NCI-H2171 (cell line): ENCODE measurements at places on chromosomes 12 and 14.

GRCh38 chr12:15782667-15783066 is 6.5 kb downstream of the EPS8 start:
- DNase-seq, result no peak

DNA sequence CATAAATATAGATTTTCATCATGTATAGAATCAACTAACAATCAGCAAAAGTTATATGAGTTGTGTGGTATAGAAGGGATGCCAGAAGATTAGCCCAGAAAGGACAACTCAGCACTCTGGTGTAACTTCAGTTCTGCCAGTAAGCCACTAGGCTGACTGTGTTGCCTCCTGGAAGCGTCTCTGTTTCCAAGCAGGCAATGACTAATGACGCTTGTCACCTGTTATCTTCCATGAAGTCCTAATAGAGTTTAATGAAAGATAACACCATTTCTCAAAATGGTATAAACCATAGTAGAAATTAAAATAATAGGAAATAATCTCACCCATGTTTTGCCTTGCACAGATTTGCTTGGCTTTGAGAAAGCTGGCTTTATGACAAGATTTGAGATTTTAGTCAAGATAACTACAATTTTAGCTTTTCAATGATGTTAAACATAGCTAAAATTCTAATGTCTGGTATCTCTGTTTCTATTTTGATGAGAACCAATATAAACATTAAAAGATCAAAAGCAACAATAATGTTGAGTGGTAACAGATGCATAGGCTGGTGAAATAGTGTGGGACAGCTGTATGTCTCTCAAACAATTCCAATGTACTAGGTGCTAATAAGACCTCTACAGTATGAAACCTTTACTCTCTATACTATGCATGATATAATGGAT is 9.0 kb upstream of the RNU6-7 start:
- no peak for DNase-seq

DNA sequence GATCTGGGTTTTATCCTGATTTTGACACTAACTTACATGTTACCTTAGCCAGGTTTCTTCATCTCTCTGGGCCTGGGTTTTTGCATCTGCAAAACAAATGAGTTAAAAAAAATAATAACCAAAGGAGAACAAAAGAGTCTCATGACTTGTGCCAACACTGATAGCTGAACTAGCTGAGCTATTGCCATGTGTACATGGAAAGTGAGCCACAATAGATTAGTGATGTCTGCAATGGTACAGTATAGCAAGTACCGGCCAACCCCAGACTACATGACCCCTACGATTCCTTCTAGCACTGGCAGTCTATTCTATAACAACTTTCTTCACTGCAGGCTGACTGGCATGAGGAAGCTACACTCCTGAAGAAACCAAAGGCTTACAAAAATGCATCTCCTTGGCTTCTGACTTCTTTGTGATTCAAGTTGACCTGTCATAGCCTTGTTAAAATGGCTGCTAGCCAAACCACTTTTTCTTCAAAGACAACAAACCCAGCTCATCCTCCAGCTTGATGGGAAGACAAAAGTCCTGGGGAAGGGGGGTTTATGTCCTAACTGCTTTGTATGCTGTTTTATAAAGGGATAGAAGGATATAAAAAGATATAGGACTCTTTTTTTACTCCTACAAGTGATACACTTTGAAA is 123.7 kb downstream of the DAD1 start:
- no peak for DNase-seq

GRCh38 chr12:21756699-21757098 is 17.8 kb downstream of the KCNJ8 start:
- no peak for DNase-seq

DNA sequence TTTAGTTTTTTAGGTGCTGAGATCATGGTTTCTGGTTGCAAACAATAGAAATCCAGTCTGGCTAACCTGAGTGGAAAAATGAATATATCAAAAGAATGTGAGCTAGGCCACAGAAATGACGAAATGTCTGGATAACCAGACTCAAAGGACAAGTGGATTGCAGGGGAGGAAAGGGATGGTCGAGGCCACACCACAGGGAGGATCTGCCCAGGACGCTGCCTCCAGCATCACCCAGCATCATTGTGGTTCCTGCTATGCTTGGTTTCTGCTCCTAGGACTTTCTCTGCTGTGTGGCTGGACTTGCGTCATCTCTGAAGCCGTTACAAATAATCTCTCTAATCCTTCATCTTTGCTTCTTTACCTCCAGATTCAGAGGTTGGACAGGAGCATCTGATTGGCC is 80.4 kb downstream of the TTC8 start:
- DNase-seq, result no peak

DNA sequence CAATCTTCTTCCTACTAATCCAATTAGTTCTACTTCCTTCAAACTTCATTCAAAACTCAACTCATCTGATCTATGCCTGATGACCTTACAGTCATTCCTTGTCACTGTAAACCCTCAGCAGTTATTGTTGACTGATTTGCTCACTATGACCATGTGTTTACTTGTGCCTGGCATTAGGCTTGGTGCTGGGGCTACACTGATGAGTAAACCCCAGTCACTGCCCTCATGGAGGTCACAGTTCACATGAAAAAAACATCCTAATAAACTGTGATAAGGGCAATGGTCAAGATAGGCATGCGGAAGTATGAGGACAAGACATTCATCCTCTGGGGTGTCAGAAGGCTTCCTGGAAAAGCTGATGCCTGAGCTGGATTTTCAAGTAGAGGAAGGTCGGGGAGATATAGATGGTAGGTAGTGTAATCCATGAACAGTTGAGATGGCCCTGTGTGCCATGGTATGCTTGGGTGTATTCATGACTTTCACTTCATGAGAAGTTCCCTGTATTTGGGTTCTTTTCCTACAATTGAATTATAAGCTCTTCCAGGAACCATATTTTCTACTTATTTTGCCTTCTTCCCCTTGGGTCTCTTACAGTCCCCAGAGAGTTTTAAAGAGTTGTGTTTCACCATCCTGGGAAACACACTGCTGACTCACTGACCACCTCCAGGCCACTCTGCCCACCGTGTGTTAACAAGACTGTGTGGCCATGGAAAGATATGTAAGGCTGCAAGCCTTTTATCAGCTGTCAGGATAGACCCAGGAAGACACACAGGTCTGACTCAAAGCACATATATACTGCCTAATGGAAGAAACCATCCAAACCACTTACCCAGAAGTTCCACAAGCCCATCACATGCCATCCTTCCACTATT is 38.7 kb upstream of the DUSP6 start:
- DNase-seq, result no peak

- no peak for DNase-seq
Measured at GRCh38 chr12:85610194-85610593, 226.0 kb downstream of the RASSF9 start.

GRCh38 chr14:64681796-64682710 is 22.2 kb upstream of the PLEKHG3 start:
- no peak for DNase-seq

- DNase-seq, result no peak
Measured at GRCh38 chr14:60510951-60511599, 2.1 kb downstream of the SIX6 start.

DNA sequence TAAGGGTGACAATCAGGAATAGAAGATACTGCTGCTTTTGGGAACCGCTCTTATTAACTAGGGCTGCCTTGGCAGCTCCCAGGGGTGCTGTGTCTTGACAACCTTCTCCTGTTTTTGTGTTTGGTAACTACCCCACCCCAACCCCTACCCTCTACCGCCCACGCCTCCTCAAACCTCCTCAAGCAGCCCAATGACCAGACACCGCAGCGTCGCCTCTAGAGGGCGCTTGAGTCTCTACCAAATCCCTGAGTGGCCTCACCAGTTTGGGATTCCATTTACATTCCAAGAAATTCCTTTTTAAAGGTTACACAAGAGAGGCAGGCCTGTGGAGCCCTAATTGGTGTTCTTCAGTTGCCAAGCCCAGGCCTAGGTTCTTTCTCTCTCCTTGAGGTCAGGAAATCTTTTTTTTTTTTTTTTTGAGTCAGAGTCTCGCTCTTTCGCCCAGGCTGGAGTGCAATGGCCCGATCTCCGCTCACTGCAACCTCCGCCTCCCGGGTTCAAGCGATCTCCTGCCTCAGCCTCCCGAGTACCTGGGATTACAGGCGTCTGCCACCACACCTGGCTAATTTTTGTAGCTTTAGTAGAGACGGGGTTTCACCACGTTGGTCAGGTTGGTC is 72.4 kb upstream of the USP44 start:
- no peak for DNase-seq

- no peak for DNase-seq
Measured at GRCh38 chr14:86505808-86506207, 975.9 kb downstream of the FLRT2 start.

DNA sequence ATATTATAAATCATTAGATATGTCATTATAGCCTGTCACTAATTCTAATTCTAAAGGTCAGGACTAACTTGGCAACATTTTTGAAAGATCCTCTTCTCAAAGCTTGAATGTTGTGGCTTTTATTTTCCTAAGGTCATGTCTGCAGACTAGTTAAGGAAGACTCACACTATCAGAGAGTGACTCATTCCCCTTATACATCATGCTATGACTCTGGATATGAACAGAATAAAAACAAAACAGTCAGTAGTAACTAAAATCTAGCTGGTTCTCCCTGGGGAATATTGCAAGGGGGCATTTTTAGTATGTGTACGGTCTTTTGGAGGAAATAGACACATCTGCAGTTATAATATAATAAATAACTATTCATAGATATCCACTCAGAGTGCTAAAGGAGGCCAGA is 170.6 kb downstream of the SLC2A13 start:
- no peak for DNase-seq

DNA sequence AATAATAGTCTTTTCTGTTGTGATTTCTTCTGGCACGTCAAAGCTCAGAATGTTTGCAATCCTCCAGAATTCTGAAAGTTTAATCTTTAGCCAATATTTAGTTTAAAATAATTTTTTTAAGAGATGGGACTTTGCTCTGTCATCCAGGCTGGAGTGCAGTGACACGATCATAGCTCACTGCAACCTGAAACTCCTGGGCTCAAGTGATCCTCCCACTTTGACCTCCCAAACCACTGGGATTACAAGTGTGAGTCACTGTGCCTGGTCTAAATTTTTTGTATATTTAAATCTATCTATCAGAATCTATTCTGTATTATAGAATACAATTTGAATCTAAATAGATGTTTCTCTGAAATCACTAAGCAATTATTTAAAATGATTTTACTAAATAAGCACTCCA is 572.7 kb downstream of the VRK1 start:
- DNase-seq, result no peak

GRCh38 chr12:106774808-106775524 is 484 bp downstream of the RIC8B start:
- peak; percentile 64 for DNase-seq

DNA sequence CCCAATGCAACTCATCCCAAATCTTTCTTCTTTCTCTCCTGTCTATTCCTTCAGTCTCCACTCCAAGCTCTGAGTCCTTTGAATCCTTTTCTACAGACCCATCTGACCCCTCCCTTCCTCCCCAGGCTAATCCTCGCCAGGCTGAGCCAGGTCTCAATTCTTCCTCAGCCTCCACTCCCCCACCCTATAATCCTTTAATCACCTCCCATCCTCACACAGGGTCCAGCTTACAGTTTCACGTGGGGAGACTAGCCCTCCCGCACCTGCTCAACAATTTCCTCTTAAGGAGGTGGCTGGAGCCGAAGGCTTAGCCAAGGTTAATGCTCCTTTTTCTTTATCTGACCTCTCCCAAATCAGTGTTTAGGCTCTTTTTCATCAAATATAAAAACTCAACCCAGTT is 63.8 kb downstream of the MOK start:
- DNase-seq, result no peak

DNA sequence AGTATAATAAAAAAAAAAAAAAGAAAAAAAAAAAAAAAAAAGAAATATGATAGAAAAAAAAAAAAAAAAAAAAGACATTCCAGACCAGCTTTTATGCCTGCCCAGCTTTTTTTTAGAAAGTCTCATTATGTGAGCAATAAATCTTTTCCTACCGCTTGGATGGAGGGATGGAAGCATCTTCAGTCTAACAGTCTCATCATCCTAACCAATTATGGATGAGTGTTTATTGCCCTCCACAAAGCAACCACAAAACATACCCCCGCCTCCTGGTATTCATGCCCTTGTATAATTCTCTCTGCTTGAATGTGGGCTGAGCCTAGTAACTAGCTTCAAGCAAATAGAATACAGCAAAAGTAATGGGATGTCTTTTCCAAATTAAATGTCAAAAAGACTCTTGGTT is 33.7 kb upstream of the ADAMTS20 start:
- no peak for DNase-seq

DNA sequence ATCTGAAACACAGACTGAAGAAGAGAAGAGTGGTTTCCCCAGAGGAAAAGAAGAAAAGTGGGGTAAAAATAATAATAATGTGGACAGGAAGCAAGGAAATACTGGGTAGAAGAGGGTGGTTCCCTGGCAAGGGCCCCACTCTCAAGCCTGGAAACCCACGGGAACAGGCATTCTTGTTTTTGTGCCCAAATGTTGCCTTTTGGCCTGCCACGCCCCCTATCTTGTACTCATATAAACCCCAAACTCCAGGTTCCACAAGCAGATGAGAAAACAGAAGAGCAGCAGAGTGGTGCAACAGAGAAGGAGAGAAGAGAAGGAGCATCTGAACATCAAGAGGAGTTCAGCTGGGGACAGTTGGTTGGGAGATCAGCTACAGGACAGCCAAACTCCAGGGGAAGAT is 51.2 kb downstream of the NDUFA12 start:
- no peak for DNase-seq

GRCh38 chr12:128796439-128797118 is 27.2 kb downstream of the SLC15A4 start:
- DNase-seq, result no peak

DNA sequence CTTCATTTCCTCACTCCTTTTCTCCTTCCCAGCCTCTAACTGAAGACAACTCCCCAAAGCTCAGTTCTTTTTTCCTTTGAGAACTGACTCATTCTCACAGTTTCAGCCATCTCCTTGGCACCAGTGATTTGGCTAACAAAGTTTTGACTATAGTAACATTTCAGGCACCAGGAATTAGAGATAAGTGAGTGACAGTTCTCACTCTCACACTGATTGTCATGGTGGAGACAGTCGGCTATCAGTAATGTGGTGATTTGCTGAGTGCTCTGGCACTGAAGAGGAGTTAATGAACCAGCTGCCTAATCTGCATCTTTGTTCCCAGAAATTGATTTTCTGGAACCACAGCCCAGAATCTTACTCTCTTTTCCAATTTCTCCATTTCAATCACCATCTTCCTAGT is 29.5 kb downstream of the HELB start:
- DNase-seq, result no peak

- DNase-seq, result no peak
Measured at GRCh38 chr14:23286902-23287479, 1.1 kb upstream of the HOMEZ start.

GRCh38 chr12:24649209-24649608 is 299.7 kb downstream of the BCAT1 start:
- no peak for DNase-seq

GRCh38 chr14:77062261-77062660 is 33.8 kb upstream of the IRF2BPL start:
- no peak for DNase-seq

DNA sequence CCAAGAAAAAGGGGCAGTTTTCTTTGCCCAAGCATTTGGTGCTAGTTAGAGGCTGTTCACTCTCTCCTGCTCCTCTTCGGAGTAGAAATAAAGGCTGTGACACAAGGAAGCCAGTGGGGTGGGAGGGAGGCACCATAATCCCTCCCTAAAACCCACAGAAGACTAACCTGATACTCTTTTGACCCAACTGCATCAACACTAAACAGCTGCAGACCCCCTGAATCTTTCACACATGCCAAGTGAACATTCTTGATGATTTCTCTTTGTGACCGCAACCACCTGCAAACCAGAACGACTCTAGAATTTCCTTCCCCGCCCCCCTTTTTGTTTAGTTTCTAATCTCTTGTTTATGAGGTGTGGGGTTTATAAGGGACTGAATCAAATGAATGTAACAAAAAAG is 175.8 kb upstream of the BCL2L14 start:
- no peak for DNase-seq
